A549 treated with RU486 at 1 μM for 4 hours (cell line): ENCODE measurements at places on chromosomes 2 and 18. TPM values are rescaled to one million over a fixed set of nuclear protein-coding genes. Genes with fewer than 3 reads are reported as not detected.

The LIMS3 gene
- total RNA-seq = not detected in 5 replicates

The CSRNP3 gene
- 0.27 TPM in 1 of 5 replicates, not detected in the others for total RNA-seq

The GALR1 gene
- not detected in 5 replicates for total RNA-seq

The RIT2 gene
- total RNA-seq = not detected in 5 replicates

The RAB12 gene
- 19.8 to 33.6 TPM (median 29.8 TPM) in 5 replicates for total RNA-seq

The CMPK2 gene
- 0.72 to 1.5 TPM (median 0.96 TPM) in 5 replicates for total RNA-seq

The FARSB gene
- 33.8 to 49.6 TPM (median 44.3 TPM) in 5 replicates for total RNA-seq

The COL4A3 gene
- 0.33 to 1.1 TPM (median 0.67 TPM) in 5 replicates for total RNA-seq

The RBBP8 gene
- total RNA-seq = 22.5 to 34.1 TPM (median 24.5 TPM) in 5 replicates

The ALPI gene
- total RNA-seq = not detected in 5 replicates

The SULT1C4 gene
- 0.08 TPM in 1 of 5 replicates, not detected in the others for total RNA-seq

The ACTG2 gene
- total RNA-seq = 0.17 to 0.43 TPM (median 0.29 TPM) in 4 of 5 replicates, not detected in the other

The OTOS gene
- total RNA-seq = not detected in 5 replicates

The EFHD1 gene
- total RNA-seq = 1.8 to 2.4 TPM (median 1.9 TPM) in 5 replicates

The FER1L5 gene
- total RNA-seq = not detected in 5 replicates

The CHRNG gene
- total RNA-seq = not detected in 5 replicates

The CCDC150 gene
- 2.8 to 5.7 TPM (median 4.7 TPM) in 5 replicates for total RNA-seq

The FRZB gene
- 0.03 to 0.07 TPM in 2 of 5 replicates, not detected in the others for total RNA-seq
